ENCODE measurements at places on chromosomes 11 and 22. TPM values are rescaled to one million over a fixed set of nuclear protein-coding genes. Genes with fewer than 3 reads are reported as not detected.

DNA sequence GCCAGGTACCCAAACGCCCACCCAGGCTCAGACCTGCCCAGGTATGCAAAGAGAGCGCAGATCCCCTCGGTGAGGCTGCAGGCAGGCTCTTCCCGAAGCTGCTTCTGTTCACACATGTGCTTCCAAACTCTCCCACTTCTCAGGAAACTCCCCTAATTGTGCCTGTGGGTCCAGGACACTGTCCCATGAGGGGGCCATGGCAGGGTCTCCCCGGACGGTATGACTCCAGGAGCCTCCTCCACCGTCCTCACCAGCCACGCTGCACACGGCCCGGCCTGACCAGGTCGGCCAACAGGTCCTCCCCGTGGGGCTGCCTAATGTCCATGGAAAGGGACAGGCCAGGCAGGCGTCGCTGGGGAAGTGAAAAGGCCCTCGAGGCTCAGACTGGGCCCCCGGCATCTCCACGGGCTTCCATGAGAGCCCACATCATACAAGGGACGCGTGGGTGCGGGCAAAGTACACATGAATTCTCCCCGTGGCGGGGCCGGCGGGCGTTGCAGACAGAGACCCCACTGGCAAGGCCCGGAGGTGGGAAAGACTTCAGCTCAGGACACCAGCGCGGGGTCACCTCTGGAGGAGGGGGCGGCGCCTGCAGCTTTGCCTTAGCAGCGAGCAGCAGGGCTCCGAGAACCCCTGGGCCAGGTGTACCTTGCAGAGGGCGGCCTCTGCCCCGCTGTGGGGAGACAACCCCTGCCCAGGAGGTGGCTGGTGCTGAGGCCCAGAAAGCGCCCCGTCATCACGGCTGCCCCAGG is 526.1 kb downstream of the BRD1 start:
- DNase-seq: no peak

DNA sequence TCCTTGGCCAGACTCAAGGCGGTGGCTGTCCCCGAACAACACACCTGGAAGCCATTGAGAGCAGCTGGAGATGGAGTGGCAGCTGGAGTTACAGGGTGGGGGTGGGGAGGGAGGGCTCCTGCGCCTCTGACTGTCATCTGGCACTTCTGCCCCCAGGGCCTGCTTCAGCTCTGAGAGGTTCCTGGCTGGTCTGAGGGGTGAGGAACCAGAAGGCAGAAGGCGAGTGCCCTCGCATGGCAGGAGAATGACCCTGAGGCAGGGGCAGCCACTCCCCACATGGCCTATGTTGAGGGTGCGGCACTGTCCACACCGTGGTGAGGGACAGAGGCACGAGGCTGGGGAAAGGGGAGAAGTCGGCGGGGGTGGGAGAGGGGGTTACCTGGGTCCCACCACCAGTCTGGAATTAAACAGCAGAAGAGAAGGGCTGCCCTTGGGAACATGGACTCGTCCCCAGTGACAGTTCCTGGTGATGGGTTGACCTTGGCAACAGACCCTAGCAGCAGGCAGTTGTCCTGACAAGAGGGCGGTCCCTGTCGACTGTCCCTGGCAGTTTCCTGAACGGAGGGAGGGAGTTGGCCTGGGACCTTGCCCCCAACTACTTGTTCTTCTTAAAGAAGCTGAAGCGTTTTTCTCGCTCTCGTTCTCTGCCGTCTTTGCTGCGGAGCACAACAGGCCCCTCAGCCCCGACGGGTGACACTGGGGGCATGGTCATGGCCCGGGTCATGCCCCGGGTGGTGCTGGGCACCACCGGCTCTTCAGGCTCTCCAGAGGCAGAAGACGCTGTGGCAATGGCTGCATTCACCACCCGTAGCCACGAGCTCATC is 7.8 kb upstream of the RBM4B start:
- no peak for DNase-seq

- DNase-seq: no peak
These were observed 97.2 kb downstream of the SERGEF start for GRCh38 chr11:17915500-17916143.

The TPST2 gene
- 14.1 TPM for total RNA-seq

The IRAG1 gene
- total RNA-seq: 60.1 TPM

The PRR14L gene
- total RNA-seq: 24.3 TPM

The PLAAT4 gene
- total RNA-seq: 9.4 TPM

The RNF169 gene
- 35.8 TPM for total RNA-seq

The ACTN3 gene
- not detected for total RNA-seq

The E2F8 gene
- 4.8 TPM for total RNA-seq

The OR8U1 gene
- not detected for total RNA-seq
